Thyroid gland (tissue), 4 donors: ENCODE measurements at places on chromosomes 13 and 19. TPM values are rescaled to one million over a fixed set of nuclear protein-coding genes. Genes with fewer than 3 reads are reported as not detected.

DNA sequence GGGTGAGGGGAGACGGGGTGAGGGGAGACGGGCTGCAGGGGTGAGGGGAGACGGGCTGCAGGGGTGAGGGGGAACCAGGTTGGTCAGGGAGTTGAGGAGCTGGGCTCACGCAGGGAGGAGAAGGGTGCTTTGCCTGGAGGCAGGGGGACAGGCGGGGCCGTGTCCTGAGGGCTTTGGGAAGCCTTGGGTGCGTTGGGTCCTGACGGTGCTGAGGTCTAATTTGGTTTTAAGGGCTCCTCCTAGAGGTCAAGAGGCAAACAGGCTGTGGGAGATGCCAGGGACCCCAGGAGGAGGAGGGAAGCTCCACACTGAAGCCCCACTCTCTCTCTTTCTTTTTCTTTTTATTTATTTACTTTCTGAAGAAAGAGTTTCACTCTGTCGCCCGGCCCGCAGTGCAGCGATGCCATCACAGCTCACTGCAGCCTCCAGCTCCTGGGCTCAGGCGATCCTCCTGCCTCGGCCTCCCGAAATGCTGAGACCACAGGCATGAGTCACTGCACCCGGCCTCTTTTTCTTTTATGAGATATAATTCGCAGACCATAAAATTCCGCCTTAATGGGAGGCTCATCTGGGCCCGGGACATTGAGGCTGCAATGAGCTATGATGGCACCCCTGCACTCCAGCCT lies 9.3 kb upstream of the MISP start:
- no peaks in the 10 kb centered on the region for H3K27me3 ChIP-seq
- H3K27ac ChIP-seq, result no peak overlapping the region
- no peak for DNase-seq
- H3K36me3 ChIP-seq, result no peaks in the 10 kb centered on the region
- peaks cover 4% of the 10 kb centered on the region for H3K4me1 ChIP-seq
- H3K4me3 ChIP-seq, result no peak overlapping the region

DNA sequence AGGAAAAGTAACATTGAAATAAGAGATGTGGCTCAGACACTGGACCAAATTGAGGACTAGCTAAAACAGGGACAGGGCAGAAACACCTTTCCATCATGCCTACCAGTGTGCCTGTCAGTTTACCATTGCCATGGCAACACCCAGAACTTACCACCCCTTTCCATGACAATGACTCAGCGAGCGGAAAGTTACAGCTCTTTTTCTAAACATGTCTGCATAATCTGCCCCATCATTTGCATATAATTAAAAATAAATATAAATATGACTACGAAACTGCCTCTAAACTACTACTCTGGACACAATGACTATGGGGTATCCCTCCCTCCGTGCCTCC lies 96.0 kb downstream of the UBL3 start:
- H3K27me3 ChIP-seq, result no peaks in the 10 kb centered on the region
- H3K4me3 ChIP-seq, result no peak overlapping the region
- H3K4me1 ChIP-seq, result no peaks in the 10 kb centered on the region
- H3K36me3 ChIP-seq, result no peaks in the 10 kb centered on the region
- DNase-seq, result peak; percentile 5

DNA sequence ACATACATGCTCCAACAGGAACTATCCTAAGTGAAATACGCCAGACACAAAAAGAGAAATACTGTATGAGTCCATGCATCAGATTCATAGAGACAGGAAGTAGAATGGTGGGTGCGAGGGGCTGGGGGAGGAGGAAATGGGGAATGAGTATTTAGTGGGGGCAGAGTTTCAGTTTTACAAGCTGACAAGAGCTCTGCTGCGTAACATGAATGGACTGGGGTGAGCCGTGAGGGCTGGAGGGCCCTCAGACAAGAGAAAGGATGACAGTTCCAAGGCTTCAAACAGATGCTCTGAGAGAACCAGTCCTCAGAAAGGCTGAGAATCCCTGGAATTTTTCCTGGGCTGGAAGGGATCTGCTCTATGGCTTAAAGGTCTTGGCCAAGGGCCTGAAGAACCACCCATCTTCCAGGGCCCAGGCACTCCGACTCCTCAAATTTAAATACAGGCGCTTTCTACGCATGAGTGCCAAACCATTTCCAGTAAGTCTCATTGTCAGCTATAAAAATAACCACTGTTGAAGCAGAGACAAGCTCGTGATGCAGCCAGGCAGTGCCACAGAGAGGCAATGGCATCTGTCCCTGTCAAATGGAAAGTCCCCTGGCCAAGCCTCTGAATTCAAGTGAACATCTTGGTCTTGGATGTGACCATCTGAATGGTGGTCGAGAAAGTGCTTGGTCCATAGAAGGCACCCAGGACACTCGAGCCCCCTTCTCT lies 17.5 kb downstream of the KLF2 start:
- H3K4me3 ChIP-seq, result no peak overlapping the region
- H3K27me3 ChIP-seq, result no peaks in the 10 kb centered on the region
- no peaks in the 10 kb centered on the region for H3K36me3 ChIP-seq
- peaks cover 21% of the 10 kb centered on the region for H3K4me1 ChIP-seq

DNA sequence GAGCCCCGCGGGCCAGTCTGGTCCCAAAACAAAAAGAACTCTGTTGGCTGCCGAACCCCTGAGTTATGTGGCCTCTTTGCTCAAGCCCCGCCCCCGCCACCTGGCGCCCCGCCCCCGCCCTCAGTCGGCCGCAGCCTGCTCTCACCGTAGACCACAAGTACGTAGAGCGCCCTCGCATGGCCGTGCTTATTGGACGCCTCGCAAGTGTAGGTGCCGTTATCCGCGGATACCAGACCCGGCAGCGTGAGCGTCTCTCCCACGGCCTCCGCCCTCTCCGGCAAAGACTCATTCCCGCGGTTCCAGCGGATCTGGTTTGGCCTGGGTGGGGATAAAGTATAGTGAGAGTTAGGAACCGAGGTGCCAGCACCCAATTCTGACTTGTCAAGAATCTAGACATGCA lies 5.5 kb upstream of the ZNF428 start:
- H3K27ac ChIP-seq, result no peak overlapping the region
- no peaks in the 10 kb centered on the region for H3K4me1 ChIP-seq
- no peak overlapping the region for H3K4me3 ChIP-seq
- no peaks in the 10 kb centered on the region for H3K27me3 ChIP-seq

DNA sequence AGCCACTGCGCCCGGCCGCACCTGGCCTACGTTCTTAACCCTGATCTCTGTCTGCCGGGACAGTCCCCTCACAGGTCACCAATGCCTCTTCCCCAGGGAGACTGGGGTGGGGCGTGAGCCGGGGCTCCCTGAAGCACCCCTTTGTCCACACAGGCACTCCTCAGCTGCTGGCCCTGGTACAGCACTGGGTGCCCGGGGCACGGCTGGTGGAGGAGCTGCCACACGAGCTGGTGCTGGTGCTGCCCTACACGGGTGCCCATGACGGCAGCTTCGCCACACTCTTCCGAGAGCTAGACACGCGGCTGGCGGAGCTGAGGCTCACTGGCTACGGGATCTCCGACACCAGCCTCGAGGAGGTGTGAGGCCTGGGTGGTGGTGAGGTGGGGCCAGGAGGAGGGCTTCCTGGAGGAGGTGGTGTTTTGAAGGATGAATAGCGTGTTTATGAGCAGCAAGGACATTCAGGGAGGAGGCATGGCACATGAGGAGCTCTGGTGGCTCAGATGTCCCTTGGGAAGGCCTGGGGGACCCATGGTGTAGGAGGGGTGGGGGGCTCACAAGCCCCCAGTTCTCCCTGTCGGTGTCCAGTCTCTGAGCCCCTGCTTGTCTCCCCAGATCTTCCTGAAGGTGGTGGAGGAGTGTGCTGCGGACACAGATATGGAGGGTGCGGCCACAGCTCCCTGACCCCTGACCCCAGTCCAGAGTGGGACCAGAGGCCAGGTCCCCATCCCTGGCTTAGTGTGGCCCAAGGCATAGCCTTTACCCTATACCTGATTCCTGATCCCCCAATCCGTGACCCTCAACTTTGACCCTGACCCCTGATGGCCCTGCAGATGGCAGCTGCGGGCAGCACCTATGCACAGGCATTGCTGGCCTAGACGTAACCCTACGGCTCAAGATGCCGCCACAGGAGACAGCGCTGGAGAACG lies 13.5 kb upstream of the ARHGAP45 start:
- no peaks in the 10 kb centered on the region for H3K36me3 ChIP-seq
- no peak for DNase-seq
- no peak overlapping the region for H3K4me3 ChIP-seq
- H3K27ac ChIP-seq, result no peak overlapping the region
- H3K4me1 ChIP-seq, result no peaks in the 10 kb centered on the region

CYSLTR2 gene
- 0.78 TPM for total RNA-seq

GRCh38 chr13:57824121-57824520 lies 192.6 kb downstream of the PCDH17 start:
- H3K4me1 ChIP-seq, result no peaks in the 10 kb centered on the region
- H3K36me3 ChIP-seq, result no peaks in the 10 kb centered on the region
- H3K4me3 ChIP-seq, result no peak overlapping the region
- no peaks in the 10 kb centered on the region for H3K27me3 ChIP-seq
- no peak overlapping the region for H3K27ac ChIP-seq
- no peak for DNase-seq

DNA sequence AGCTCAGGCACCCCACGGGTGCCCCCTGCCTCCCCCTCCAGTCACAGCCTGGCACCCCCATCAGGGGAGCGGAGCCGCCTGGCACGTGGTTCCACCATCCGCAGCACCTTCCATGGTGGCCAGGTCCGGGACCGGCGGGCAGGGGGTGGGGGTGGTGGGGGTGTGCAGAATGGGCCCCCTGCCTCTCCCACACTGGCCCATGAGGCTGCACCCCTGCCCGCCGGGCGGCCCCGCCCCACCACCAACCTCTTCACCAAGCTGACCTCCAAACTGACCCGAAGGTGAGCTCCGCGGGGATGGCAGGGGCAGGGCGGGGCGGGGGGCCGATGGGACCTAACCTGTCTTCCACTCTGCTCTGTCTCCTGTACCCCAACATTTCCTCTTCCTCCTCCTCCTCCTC lies 25.0 kb downstream of the CKM start:
- H3K36me3 ChIP-seq, result peaks cover 3% of the 10 kb centered on the region
- H3K4me3 ChIP-seq, result no peak overlapping the region
- H3K27ac ChIP-seq, result no peak overlapping the region
